ENCODE measurements at places on chromosomes 1 and 21.

- no peak for DNase-seq
These were observed 489.5 kb upstream of the PKN2 start for GRCh38 chr1:88194542-88194941.

DNA sequence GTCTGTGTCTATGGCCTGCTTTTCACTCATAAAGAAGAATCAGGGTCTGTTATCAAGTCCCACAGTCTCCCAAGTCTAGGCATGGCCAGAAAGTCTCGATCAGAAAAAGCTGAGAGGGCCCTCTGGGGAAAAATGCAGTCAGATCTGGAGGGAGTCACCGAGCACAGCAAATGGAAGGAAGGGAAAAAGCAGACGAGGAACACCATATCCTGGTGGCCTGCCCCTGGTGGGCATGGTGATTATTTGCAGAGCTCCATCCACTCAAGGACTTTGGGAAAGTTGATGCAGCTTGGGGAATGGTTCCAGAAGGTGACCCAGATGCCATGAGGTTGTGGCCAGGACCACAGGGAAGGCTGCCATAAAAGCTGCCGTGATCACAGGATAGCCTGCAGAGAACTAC, 189.1 kb downstream of the CLIC6 start:
- no peak for DNase-seq

DNA sequence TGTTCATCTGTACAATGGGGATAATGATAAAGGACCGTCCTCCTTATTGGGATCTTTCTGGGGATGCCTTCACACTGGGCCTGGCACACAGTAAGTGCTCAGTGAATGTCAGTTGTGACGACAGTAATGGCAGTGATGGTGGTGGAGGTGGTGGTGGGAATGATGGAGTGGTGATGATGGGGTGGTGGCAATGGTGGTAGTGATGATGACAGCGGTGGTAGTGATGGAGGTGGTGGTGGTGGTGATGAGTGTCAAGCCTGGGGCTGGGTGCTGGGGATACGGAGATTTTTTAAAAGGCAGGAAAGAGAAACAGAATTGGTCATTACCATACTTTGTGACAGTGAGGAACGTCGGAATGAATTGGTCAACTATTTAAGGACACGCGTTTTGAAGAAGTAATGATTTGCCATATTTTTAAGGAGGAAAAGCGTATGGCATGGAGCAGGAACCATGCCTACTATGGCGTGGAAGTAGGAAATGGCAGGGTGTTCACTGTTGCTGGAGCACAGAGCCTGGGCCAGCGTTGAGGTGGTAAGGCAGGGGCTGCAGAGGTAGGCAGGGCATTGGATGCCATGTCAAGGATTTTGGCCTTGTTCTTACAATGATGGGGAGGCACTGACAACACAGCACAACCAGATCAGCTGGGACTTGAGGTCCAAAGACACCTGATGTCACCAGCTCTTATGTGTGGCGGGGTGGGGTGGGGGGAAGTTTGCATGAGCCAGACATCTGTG, 128.7 kb downstream of the ACTL8 start:
- no peak for DNase-seq

GRCh38 chr21:43740497-43741156, 21.7 kb downstream of the PDXK start:
- no peak for DNase-seq

DNA sequence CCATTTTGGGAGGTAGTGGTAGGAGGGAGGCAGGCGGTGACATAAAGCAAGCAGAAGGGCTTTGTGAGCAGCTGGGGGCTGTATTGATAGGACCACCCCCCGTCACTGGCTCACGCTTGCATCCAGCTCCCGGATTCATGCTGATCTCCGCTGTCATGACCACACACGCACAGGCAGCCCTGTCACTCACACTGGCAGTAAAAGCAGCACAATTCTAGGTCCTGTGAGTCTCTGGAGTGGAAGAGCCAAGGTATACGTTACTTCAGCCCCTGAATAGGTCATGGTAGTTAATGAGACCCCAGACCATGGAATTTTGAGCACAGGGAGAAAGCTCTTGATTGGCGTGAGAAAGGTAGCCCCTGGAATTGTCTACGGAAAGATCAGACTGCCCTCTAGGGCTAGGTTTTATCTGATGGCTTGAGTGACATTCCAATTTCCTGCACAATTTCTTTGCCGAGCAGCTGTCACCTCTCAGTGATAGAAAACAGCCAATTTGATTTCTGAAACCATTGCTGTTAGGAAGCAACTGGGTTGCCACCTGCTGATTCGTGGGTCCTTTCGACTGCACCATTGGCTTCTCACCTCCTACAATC, 5.4 kb downstream of the OR2B11 start:
- no peak for DNase-seq

DNA sequence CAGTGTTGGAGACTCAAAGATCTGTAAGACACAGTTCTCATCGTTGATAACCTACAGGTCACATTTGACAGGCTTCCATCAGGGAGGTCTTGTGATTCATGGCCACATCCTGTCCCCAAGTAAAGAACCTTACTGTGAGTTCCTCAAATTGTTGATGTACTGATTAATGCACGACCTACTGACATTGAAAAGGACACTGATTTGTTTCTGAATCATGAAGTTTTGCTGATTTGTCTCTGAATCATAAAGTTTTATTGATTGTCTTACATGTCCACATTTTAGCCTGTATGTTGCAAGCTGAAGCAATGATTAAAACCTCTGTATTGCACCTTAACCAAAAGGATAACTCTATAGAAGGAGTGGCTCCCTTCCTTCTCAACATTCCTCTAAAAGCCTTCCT, 476.3 kb upstream of the RUNX1 start:
- DNase-seq = no peak

DNA sequence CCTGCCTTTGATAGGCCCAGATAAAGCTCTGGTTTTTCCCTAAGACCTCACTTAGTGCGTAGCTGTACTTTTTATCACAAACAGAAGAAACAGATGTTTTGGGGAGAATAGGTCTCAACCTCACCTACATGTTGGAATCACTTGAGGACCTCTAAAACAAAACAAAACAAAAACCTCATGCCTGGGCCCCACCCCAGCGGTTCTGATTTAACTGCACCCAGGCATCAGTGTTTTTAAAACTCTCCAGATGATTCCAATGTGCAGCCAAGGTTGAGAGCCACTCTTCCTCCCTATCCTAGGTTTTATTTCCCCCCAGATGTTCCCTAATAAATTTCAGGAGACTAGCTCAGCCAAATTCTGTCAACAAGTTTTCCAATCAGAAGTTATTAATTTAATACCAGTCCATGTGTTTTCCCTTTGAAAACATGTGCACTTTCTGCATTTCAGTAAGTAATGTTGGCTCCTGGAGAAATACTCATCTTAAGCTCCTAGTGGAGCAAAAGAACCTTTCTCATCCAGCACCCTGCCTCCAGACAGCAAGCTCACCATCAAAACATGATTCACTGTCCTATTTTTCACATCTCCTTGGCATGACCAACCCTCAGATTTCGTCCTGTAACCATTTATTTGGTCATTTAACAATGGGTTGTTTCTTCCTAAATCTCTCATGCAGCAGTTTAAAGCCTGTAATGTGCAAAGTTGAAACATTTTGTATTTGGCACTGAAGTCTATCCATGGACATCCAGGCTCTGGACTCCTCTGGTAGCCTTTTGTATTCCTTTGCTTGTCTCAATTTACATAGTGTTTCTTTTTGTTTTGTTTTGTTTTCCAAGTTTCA, 27.5 kb downstream of the LRRC8C start:
- no peak for DNase-seq

- no peak for DNase-seq
These were observed 25.0 kb downstream of the LRRC8C start for GRCh38 chr1:89657886-89658285.

- DNase-seq = no peak
These were observed 49.2 kb downstream of the COQ8A start for GRCh38 chr1:226989085-226989920.

All from activated naive CD8-positive, alpha-beta T cell treated with anti-CD3 and anti-CD28 coated beads for 36 hours (primary cell).